ENCODE measurements at places on chromosomes 7 and 10. TPM values are rescaled to one million over a fixed set of nuclear protein-coding genes. Genes with fewer than 3 reads are reported as not detected.

FAM180A gene
- total RNA-seq: 25.1 TPM

CCL24 gene
- total RNA-seq: not detected

CARD11 gene
- total RNA-seq: 0.32 TPM

PON1 gene
- total RNA-seq: not detected

GSTO2 gene
- total RNA-seq: 0.67 TPM

TMEM184A gene
- 0.08 TPM for total RNA-seq

DHX32 gene
- 45.1 TPM for total RNA-seq

DNA sequence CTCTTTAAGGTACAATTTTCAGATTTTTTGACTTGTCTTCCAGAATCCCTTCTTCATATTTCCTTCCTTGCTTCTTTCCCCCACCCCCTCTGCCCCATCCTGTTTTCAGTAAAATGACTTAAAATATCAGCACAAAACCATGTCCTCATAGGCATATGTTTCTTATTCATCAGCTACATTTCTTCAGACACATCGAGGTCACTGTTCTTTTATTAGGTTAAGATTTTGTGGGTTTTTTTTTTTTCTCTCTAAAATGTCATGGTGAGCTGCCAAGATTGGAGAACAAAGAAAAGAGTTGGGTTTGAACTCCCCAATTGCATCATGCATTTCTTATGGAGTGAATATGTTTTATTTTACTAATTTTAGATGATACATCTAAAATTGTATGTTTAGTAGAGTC lies 35.8 kb downstream of the LAMB4 start:
- DNase-seq: no peak

DNA sequence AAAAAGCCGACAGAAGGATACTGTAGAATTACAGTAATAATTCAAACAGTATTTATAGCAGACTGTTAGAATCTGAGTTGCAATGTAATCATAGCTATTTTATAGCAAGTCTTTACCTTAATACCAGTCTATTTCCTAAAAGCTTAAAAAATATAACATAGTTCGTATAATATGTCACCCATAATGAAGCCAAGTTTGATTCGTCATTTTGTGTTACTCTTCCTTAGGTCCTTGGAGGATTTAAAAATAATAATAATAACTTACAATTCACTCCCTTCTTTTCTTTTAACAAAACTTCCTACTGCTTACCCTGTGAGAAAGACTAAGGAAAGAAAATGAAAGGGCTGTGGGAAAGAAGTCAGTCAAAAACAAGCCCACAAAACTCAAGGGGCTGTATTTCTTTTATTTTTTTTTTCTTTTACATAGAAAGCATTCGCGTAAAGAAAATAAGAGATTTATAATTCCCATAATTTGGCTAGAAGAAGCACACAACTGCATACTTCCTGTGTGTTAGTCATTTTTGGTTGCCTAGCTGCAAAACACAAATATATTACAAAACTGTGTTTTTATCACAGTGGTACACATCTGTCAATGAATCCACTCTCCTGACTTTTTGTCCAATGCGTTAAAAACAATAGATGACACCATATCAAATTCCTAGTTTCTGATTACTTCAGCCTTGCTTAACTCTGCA lies 187.2 kb upstream of the CELF2 start:
- no peak for DNase-seq

DNA sequence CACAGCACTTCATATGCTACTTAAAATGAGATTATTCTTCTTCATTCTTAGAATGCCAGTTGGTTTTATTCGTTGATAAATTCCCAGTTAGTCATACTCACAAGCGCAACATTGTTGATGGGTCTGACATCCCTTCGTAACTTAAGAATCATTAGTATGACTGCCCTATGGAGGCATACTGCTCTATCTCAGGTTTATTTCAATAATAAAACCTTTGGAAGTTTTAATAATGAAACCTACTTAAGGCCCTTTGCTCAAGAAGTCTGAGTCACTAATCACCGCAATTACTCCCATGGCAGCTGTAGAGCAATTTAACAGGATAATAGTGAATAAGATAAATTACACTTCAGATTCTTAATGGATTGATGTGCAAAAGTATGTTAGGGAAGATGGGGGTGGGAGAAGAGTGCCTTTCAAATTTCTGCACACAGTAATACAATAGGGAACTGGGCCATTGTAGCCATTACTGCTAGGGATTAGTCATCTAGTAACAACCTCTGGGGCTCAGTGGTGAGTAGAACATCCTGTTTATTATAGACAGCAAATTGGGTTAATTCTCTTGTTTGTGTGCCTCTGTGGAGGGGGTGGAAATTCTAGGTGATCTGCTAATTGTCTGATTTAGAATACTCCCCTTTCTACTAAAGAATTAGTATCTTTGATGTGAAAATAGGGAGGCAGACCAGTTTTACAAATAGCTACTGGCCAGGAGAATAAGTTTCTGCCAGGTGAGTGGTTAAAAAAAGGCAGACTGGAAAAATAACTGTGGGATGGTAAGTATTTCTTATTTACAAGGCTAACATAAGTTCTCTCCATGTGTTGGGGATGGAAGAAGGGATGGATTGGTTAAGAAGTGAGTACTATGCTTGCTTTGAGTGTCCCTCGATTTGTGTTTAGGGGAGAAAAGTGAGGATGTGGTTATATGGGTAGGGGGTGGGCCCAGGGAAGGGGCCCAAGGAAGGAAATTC lies 74.5 kb upstream of the VKORC1L1 start:
- no peak for DNase-seq

DNA sequence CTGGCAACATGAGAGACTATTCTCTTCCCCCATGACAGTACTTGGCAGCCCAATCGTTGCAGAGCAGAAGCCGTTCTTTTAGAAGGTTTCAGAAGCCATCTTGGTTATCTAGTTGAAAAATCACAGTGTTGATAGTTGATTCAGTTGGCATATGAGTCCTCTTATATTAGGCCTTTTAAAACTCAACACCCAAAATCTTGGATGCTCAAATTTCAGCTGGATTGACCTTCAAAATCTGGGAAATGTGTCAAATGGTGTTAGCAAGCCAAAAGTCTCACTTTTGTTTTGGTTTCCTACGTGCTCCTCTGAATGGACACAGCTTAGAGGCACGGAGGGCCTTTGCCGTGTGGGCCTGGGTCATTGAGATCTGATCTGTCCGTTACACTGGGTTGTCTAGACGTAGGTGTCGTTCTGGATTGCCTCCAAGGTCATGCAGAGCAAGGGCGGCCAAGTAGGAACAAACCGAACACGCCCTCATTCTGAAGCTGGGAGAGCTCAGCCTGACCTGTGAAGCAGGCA lies 59.3 kb upstream of the BMPER start:
- DNase-seq: no peak

DNA sequence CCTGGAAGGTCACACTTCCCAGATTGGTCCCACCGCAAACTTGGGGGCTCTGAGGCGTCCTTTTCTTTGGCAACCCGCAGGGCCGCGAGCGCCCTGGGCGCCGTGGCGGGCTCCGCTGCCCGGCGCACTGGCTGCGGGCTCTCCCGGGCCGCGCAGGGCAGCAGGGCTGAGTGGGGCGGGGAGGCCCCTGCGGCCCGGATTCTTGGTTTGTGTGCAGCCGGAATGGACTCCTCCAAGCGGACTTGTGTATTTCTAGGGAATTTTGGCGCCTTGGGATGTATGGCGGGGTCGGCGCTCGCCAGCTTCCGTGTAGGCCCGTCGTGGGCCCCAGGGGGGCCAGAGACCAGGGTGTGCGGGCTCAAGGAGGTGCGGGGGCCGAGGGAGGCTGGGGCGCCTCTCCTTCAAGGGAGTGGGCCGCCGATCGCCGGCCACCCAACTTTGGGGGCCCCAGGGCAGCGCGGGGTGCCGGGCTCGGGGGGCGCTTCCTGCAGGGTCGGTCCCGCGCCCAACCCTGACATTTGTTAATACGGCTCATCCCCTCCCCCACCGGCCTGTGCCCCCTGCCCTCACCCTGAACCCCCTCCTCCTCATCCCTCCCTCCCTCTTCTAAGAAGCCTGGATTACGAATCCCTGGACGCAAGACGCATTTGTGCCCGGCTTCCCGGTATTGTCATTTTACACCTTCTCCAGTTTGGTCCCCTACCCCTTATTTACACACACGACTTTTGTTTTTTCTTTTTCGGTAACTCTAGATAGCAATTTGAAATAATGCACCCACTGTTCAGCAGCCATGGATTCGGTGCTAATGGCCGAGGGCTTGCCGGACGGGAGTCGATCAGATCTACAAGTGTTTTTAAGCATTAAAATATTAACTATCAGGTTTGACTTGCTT lies 2.5 kb downstream of the TCF7L2 start:
- no peak for DNase-seq

- DNase-seq: no peak
Observed at GRCh38 chr7:82789883-82790609, 346.5 kb upstream of the CACNA2D1 start.

GRCh38 chr7:41870461-41871138 lies 167.7 kb upstream of the INHBA start:
- DNase-seq: no peak

- no peak for DNase-seq
Observed at GRCh38 chr10:29835055-29835454, 200.3 kb upstream of the SVIL start.

GRCh38 chr7:112996331-112996871 lies 90.2 kb downstream of the GPR85 start:
- no peak for DNase-seq

- no peak for DNase-seq
Observed at GRCh38 chr7:122383934-122384333, 79.4 kb upstream of the FEZF1 start.

GRCh38 chr10:88260329-88261051 lies 322.6 kb downstream of the RNLS start:
- no peak for DNase-seq

DNA sequence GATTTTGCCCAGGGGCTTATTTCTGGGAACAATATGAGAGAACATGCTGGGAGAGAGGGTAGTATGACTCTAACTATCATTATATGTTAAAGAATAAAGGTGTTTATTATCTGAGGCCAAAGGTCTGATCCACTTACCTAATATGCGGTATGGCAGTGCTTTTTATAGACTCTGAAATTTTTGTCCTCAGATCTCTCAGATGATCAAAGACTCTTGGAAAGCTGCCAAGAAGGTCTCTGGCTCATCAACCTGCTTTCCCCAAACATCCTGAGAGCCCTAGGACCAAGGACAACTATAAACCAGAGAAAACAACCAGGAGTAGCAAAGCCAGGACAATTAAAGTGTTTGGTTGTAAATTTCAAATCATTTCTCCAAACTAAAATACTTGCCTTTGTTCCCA lies 255.7 kb upstream of the LRRN3 start:
- DNase-seq: no peak
